ENCODE measurements at places on chromosomes 1 and 21.
A peak's percentile ranks its signal among the peaks of the same experiment; 100 is the strongest.

DNA sequence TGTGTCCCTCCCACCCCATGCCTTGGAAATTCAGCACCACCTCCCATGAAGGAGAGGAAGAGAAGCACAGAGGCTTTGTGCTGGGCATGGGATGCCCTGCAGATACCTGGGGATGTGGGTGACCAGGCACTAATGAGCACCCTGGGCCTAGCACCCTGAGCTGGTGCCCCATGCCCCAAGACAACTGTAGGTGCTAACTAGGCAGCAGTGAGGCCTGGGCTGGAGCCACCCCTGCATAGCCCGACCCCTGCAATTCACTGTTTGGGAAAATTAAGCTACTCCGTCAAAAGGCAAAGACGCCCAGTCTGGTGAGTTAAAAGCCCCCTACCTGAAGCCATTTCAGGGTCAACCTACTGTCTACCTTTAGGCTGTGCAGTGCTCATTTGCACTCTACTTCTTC, 5.4 kb downstream of the KCNA2 start:
- DNase-seq = no peak

DNA sequence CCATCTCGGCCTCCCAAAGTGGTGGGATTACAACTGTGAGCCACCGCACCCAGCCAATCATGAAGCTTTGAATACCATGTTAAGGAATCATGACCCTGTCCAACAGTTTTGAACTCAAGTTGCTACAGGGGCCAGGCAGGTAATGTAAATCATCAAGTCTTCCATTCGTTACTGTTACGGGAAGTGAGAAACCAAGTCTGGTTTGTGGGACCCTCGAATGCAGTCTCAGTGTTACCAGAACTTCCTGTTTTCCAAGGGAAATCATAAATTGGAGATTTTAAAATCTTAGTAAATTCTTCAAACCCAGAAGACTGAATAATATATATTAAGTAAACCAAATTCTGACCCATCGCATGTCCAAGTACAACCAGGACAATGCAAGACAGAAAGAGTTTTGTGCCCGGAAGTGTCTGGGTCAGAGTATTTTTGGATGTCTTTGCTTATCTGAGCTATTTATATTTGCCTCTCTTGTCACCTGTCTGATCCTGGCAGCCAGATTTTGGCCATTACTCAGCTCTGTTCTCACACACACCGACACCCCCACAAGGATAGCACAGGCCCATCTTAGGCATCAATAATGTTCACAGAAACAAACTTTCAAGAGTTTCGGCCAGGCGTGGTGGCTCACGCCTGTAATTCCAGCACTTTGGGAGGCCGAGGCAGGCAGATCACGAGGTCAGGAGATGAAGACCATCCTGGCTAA, 8.8 kb downstream of the ATP5IF1 start:
- no peak for DNase-seq

DNA sequence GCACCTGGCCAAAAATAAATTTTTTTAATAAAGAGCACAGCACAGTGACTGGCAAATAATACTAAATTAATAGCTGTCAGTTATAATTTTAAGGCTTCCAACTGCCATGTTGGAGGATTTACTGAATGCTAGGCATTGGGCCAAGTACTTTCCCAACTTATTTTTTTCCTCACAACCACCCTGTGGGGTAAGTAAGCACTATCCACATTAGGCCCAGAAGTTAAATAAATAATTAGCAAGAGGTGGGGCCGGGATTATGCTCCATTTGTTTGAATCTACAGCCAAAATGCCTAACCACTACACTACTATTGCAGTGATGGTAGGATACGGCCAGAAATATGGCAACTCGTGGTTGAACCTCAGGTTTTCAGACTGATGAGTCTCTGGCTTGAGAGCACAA, 4.6 kb upstream of the TRNAU1AP start:
- no peak for DNase-seq

DNA sequence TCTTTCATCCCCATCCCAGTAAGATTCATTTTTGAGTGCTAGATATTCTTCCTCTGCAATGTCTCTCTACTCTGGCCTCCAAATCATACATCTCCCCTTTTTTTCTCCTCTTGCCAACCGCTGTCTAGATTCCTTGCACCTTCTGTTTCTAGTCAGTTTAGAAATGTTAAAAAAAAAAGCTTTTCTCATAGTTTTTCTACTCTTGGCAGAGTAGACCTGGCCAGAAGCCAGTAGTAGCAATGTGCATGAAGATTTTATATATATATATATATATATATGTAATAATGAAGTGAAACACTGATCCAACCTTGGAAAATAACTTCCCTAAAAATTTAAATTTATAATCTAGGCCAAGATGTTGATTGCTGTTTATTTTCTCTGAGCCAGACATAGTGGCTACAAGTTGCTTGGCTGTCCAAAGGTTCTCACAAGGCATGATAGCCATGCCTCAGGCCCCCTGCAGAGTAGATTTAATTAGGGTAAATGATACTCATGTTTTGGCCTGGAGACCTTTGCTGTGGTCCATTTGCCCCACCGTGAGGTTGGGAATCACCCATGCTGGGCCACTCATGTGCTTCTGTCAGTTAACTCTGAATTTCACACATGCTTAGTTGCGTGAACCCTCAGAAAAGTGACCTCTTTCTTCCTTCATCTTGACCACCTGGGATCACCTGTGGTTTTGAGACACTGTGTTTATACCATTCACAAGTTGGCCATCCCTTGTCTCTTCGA, 103.4 kb upstream of the KCNE2 start:
- DNase-seq = no peak

DNA sequence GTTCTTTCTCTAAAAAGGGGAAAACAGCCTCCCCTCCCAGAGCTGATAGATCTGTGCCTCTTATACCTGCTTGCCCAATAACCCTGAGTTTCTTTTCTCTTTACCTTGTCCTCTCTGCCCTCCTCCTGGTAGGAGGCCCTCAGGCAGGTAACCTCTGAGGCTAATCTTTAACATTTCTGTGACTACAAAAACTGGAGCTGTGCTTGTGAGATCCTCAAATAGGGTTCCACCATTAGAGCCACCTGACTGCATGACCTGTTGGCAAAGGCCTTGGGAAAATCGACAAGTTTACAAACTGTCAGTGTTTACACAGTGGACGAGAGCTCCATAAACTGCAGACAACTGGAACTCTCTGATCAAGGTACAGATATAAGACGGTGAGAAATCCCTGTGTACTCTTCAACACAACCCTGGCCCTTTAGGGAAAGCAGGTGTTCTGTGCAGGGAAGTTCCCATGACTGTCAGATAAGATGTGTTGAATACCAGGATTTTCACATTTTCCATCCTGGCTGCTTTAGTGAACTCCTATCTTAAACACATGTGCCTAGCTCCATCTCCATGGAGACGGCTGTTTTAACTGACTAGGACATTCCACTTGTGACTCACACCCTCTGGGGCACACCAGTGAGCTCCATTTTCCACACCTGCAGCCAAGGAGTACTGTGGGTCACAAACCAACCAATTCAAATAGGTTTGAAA, 38.3 kb downstream of the ECE1 start:
- no peak for DNase-seq

DNA sequence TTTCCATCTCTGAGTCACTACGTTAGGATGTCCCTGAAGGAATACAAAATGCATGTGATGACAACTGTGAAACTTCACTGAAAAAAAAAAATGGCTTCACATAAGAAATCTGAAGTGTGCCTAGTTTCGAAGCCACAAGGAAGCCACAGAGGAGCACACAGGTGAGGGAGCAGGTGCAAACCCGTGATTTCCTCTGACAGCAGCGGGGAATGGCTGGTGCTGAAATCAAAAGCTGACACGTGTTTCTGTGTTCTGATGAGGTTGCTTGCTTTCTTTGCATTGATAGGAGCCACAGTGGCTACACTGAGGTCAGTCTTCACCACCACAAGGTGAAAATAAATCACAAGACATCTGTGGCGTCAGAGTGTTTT, 105.7 kb upstream of the TLR5 start:
- no peak for DNase-seq

GRCh38 chr1:228046421-228047182, 35.9 kb upstream of the ARF1 start:
- DNase-seq = no peak

DNA sequence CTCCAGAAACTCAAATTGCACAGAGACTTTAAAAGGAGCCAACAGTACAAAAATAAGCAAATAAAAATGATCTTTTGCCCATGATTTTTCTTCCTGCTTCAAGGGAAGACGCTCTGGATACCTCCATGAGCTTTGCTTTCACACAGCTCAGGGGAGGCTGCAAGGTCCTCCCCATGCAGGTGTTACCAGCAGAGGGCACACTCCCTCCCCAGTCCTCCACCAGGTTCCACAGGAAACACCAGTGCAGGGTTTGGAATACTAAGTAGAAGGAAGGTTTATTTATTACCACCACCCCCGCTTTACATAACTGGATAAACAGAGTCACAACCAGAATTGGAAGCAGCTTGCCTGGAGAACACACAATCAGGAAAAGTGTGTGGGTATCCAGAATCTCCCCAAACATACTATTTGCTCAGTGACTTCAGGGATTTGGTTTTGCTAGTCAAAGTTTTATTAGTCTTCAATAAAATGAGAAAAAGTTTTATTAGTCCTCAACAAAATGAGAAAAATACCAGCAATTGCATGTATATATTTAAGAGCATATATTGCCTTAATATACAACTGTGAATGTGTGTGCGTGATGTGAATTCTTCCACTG, 37.3 kb downstream of the HSD3B1 start:
- DNase-seq = no peak

GRCh38 chr1:197692965-197693364, 82.3 kb downstream of the DENND1B start:
- no peak for DNase-seq

GRCh38 chr1:160204526-160205241, 500 bp upstream of the PEA15 start:
- no peak for DNase-seq

DNA sequence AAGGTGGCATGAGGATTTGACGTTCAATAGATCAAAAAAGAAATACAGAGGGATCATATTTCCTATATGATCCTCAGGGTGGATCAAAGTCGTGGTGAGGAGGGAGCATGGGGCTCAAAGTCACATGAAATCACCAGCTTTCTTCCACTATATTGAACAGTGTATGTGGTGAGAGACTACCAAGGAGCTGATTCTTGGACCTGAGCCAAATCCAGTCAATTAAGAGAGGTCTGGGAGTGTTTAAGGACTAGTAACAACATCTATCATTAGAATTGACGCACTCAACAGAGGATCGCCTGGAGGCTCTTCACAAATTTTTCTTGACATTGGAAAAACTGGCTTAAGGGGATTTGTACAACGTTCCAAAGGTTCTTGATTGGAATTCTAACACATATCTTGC, 267.7 kb upstream of the PROX1 start:
- no peak for DNase-seq

GRCh38 chr21:16072221-16072620, 342.4 kb downstream of the USP25 start:
- no peak for DNase-seq

- DNase-seq = no peak
Observed at GRCh38 chr1:115402753-115403184, 64.7 kb upstream of the NGF start.

DNA sequence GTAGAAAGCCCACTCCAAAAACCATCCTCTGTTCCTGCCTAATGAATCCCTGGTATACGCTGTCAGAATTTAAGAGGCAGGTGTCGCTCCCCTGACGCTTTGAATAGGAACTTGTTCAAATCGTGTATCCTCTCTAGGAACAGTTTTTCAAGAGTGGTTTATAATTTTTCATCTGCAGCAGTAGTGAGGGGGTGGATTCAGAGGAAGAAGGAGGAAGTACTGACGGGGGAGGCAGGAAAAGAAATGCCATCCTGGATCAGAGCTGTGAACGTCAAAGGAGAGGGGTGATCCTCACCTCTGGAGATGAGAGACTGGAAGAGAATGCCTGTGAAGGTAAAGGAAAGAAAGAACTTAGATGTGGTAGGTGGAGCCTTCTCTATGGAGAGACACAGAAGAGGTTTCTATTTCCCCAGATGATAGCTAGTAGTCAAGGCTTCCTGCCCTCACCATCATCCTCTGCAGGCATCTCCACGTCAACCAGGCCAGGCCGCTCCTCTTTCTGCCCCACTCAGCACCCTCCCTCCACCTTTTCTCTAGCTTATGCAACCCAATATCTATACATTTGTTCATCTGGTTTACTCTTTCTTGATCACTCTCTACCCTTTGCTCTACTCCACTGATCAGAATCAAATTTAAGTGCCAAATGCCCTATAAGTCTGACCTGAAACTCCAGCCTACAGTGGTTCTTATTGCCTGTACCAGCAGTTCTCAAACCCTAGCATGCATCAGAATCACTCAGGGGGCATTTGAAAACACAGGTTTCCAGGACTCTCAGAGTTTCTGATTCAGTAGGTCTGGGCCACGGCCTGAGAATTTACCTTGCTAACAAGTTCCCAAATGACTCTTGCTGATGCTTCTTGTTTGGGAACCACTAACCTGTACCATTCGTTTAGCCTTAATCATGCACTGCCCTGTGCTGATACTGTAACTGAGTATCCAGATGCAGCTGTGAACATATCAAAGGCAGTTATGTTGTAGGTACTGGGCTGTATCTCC, 13.1 kb upstream of the BCL9 start:
- DNase-seq = no peak

GRCh38 chr1:4561205-4561604, 93.2 kb upstream of the AJAP1 start:
- DNase-seq = no peak

DNA sequence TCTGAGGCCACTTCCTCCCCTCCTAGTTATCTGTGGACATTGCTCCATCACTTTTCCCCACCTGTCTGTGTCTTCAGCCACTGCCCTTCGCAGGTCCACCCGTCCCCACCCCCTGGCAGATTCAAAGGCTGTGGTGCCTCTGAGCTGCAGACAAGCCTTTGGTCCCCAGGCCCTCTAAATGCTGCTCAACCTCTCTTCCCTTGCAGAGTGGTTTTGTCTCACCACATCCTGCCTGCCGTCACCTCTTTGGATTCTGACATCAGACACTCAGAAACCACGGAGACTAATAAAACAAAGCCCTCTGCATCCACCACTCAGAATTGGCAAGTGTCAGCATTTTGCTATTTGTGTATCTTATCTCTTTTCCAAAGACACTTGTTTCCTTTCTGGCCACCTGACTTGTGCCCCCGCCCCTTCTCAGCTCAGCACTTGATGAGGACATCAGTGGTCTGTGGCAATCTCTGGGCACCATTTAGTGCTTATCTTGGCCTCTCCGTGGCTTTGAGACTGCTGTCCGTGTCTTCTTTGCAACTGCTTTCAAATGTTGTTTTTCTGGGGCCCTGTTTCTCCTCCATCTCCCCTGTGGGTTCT, 7.7 kb downstream of the CNIH3 start:
- peak; percentile 77 for DNase-seq

DNA sequence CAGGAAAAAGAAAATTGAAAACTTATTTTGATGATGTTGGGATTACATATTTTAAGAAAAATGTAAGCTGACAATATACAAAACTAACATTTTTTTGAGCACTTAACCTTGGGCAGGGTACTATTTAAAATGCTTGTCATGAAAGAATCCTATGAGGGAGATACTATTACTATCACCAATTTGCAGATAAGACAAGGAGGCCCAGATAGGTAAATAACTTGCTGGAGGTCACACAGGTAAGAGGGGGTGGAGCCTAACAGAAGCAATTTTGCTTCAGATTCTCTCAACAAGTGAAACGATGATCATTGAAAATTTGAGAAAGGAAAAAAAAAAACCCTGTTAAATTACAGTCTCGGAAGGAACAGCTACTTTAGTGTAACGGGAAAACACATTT, 1.2 kb downstream of the GART start:
- DNase-seq = no peak

All from KG1 (cell line).